Stimulated activated CD8-positive, alpha-beta memory T cell treated with anti-CD3 and anti-CD28 coated beads, Interleukin-4, amount 100 ng/mL, for 1 hour (primary cell): ENCODE measurements at places on chromosomes 12 and 14.

DNA sequence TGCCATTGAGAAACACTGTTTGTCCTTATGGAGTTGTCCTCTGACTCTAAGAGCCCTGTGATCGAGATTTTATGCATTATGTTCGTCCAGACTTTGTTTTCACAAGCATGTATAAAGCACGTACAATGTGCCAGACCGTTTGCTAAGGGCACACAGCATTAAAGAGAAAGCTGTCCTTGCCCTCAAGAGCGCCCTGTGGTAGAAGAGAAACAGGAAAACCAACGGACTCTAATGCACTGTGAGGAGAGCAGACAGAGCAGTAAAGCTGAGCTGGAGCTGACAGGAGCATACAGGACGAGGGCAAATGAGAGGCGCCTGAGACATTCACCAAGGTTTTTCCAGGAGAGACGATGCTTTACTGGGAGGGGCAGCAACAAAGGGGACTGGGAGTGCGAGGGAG lies 66.2 kb upstream of the OVCH1 start:
- no peak for DNase-seq

DNA sequence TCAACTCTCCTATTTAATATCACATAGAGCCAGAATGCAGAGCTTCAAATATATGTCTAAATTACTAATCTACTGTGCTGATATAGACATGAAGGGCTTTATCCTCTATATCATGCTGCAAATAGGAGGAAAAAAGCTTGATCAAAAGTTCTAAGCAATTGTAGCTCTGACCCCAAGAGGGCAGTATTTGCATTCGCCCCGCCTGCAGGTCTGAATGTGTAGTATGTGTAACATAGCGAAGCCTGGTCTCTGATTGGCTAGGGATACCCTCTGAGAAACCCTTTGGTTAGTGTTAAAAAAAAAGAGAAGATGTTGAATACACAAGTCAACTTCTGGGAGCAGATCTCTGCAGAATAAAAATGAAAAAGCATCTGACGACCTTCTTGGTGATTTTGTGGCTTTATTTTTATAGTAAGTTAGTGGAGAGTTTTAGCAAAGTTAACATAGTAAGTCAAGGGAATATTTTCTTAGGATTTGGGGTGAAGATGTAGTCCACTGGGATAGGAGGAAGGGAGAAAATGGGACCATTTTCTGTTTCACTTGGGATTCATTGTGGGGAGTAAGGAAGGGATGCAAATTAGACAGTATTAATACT lies 151.6 kb upstream of the OR4E1 start:
- no peak for DNase-seq

GRCh38 chr14:53325176-53325806 lies 172.2 kb upstream of the DDHD1 start:
- DNase-seq = no peak

- no peak for DNase-seq
These were observed 146.4 kb upstream of the ARHGAP5 start for GRCh38 chr14:31930493-31931240.

DNA sequence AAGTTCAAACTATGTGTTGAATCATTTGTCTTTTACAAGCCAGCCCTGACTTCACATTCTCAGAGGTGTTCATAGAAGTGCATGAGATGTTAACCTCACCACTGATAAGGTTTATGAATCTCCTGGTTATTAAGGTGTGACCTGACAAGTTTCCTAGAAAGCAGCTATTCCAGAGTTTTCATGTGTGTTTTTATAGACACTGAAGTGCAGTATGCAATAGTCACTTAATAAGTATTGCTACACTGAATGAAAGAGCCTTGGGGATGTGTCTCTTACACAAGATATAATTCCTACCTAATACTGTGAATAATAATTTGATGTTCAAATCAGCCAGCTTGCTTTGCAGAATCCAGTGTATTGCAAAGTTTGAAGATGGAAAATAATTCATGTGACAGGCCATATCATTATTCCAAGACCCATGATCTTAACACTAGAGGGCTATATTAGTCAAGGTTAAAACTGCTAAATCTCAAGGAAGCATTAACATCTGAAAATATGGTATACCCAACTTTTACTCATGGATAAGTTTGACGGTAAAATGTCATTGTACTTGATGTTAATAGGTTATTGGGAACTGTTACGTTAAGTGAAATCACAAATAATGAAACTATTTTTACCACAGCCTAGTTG lies 13.0 kb downstream of the SLC25A3 start:
- no peak for DNase-seq

- DNase-seq = no peak
These were observed 93.0 kb upstream of the MANSC4 start for GRCh38 chr12:27873010-27873409.

DNA sequence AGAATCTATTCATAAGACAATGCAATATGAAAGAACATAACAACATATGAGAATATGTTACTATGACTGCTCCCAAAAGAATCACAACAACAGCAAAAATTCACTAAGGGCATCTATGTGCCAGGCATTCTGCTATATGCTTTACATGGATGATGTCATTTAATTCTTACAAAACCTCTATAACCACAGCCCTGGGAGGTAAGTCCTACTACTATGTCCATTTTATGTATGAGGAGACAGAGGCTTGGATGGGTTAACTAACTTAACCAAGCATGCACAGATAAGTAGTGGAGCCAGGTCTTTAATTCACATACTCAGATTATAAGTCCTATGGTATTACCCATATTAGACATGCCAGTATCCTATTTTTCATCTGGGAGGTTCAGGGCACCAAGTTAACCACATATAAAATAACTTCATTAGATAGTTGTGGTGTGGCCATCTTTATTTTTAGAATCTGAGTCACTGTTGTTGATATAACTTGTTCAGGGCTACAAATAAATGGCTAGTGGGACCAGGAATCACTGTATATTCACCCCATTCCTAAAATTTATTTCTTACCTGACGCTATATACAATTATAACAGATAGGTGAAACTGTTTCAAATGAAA lies 33.2 kb upstream of the RAD51AP1 start:
- DNase-seq = no peak

GRCh38 chr14:31241450-31242114 lies 34.0 kb upstream of the HECTD1 start:
- no peak for DNase-seq

GRCh38 chr12:113896194-113896593 lies 69.9 kb downstream of the RBM19 start:
- DNase-seq = no peak

GRCh38 chr14:90720336-90720735 lies 95.9 kb downstream of the TTC7B start:
- no peak for DNase-seq

DNA sequence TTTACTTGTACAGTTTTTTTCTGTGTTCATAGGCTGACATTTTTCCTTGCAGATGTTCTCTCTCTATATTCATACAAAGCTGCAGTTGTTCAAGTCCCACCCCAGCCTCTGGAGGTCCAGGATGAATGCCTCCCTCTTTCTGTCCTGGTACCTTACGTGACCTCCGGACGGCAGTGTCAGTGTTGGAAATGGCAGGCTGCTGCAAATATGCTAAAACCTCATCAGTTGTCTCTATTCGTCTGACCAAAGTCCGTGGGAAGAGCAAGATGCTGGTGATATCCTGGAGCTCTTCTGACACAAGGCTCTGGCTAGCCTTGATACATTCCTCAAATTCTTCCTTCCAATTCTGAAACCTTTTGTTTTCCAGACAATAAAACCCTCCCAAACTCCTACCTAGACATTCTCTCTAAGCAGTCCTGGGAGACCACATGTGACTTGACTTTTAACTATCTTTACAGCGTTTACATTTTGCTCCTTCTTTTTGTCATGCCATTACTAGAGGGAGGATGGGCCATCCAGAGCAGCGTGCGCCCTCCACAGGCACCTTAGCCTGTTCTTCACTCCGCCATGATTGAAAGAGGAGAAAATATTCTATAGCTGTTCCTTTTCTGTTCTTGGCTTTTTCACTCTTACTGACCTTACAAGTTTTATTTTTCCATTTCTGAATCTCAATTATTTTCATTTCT lies 143.6 kb downstream of the RGS6 start:
- no peak for DNase-seq

- DNase-seq = no peak
These were observed 65.9 kb downstream of the PTPN21 start for GRCh38 chr14:88488897-88489296.

- DNase-seq = no peak
These were observed 1.1 kb downstream of the GALNT16 start for GRCh38 chr14:69260861-69261564.
